ENCODE measurements at places on chromosomes 1 and 21.
A peak's percentile ranks its signal among the peaks of the same experiment; 100 is the strongest.

DNA sequence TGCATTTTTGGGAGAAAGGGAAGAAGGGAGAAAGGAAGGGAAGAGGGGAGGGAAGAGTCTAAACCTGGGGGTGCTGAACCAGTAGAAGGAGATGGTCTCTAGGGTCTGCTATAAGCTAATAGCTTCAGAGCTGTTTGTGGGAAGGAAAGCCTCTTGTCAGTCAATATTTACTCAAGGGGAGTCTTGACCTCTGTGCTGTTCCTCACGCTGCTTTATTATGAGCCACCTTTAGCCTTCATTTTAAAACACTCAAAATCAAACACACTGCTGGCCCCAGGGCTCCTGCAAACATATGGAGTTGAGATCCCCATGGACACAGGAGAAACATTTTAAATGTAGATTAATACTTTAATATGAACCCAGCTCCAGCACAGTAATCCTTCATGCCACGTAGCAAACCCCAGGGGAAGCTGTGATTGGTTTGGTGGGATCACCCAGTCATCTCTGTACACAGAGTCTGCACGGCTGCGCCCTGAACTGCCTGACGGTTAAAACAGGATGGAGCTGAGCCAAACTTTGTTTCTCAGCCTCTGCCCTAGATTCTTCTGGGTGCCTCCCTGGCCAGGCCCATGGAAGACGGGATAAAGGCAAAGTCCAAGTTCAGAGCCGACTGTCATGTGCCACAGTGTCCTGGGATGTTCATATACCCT, 40.2 kb upstream of the VWA5B1 start:
- no peak for DNase-seq

DNA sequence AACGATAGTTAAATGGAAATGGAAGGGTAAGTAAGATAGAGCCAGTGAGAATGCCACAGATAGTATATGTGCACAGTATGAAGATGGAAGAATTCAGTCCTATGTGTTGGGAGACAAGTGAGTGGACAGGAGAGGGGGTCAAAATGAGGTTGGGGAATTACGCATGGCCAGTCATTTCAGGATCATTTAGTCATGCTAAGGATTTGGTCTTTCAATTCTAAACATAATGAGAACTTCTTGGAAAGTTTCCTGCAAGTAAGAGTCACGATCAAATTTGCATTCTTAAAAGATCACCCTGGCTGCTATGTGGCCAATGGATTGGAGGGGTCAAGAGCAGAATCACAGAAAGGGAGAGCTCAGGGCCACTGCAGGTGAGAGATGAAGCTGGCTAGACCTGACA, 64.0 kb upstream of the KCNK2 start:
- no peak for DNase-seq

DNA sequence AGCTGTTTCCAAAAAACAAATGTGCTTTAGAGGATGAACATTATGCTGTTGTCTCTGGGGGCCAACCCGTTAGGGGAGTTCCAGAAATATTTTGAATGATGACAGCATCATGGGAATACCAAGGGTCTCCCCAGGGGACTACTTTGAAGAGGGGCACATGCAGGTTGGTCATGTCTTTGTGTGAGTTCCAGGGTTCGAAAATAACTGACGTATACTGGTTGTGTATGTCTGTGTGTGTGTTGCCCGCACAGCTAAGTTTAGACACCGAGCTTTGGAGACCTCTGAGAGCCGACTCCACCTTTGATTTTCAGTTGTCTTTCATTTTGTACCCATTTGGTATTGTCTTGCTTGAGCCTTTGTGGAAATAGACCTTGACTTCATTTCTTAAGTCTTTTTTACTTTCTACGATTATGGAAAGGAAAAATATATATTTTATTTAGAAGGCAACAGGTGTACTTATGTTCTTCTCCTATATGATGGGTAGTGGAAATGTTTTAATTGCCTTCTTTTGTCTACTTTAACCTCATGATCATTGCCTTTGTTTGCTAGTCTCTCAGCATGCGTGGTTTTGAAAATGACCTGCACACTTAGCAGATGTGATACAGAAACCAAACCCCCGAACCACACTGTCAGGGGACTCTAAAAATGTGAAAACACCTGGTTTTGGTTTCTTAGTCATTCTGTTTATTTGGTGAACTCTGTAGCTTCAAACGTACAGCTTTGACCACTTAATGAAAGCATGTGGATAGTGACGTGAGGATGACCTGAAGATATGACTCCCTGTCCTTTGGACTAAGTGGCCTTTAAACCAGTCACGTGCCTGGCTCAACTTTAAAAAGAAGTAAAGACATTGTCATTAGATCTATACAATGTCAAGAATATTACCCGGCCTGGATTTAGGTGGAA, 56.5 kb downstream of the GALNT2 start:
- no peak for DNase-seq

DNA sequence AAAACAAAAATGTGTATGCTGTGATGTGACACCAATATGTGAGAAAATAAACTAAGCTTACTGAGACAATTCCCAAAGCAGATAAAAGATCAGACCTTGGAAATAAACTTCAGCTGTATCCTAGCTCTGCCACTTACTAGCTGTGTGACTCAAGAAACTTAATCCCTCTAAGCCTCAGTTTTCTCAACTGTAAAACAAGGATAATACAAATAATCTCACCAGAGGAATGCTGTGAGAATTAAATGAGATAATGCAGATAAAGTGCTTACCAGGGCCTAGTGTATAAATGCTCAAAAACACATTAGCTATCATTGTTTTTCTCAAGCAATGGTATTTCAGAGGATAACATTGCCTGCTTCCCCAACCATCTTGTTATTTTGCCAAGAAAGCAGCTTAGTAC, 2.1 kb downstream of the HEATR1 start:
- no peak for DNase-seq

DNA sequence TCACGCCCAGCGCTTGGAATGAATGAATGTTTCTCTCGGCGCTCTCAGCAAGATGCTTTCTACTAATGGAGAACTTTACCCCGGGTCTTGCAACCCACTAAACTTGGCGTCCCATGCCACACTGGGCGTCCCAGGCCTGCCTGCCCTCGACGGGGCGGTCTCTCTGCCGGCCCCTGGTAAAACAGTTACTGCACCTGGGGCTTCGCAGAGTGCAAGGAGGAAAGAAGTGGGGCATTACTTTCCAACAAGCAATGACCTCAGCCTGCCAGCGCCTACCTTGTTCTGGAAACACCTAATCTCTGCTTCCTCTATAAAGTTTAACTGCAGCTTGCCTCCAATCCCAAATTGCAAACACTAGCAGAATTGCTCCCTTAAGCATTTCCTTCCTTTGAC, 27.8 kb upstream of the NFIA start:
- DNase-seq: no peak

DNA sequence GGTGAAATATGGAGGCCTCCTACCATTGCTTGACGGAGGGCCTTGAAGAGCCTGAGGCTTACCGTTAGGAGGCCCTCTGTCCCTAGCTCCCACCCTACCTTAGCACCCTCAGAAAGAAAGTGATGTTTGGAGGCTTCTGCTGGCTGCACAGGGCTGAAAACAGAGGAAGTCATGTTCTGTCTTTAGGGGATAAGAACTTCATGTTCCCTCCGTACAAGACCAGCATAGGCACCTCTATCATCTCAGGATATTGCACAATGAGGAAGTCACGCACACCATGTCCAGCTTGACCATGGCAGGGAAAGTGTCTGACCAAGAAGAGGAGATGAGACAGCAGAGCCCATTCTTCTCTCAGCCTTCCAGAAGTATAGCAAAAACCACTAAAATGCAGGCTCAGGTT, 13.8 kb downstream of the ADORA3 start:
- no peak for DNase-seq

GRCh38 chr21:32257962-32258785, 20.7 kb downstream of the MIS18A start:
- no peak for DNase-seq

- no peak for DNase-seq
Observed at GRCh38 chr1:214402613-214403083, 121.7 kb downstream of the SMYD2 start.

DNA sequence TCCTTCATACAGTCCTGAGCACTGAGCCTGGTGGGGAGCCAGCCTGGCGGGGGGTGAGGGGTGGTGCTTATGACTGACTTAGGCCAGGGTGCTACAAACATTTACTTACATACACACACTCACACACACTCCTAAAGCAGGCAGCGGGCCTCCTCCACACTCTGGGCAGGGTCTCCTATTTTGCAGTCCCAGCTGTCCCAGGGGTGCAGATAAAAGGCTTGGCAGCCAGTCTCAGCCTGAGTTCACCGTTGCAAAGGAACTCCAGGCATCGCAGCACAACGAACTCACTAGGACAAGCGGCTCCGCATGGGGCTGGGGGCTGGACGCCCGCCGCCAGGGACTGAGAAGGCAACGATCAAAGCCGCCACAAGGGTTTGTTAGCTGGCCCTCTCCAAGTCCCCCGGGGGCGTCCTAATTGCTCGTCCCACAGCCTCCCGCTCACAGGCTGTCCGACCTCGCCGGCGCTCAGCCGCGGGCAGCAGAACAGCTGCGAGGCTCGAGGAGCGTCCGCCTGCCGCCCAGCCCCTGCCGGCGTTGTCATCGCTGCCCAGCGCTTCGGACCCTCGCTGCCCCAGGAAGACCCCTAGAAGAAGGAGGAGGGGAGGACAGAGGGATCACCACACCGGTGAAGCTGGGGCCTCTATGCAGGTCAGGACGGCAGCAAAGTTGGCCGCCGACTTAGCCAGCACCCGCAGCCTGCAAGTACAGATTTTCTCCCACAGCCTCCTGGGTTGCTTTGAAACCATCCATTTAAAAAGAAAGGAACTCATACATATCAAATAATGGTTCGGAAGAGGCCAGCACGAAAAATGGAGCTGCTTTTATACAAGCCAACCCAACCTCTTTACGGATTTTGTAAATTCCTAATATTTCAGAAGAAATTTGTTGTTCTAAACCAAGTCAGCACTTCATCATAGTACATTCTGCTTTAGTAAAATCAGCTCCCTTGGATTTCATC, 6.2 kb downstream of the BARHL2 start:
- DNase-seq: no peak

- no peak for DNase-seq
Observed at GRCh38 chr1:101145449-101145820, 91.4 kb upstream of the S1PR1 start.

GRCh38 chr1:240091614-240092300, at the start of gene FMN2:
Gene FMN2, plus strand, starts transcription at chr1:240091883. Its CDS starts 227 bp downstream, at chr1:240092110.
- DNase-seq: no peak

GRCh38 chr1:231171623-231172197, 9.9 kb downstream of the TRIM67 start:
- DNase-seq: no peak

DNA sequence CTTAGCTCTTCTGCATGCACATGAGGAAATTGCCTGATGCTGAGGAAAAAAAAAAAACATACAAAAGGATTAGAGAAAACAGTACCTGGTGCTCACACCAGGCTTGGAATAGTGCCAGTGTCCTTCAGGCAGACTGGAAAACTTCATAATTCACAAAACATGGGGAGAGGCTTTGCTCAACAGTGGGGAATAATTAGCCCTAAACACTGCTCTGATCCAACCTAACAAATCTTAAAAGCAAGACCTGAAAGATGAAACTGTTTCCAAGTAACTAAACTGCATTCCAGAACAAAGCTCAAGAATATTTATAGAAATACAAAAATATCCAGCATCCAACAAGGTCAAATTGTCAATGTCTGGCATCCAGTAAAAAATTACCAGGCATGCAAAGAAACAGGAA, 124.8 kb downstream of the AK5 start:
- DNase-seq: no peak

GRCh38 chr1:14522926-14523241, 75.6 kb upstream of the KAZN start:
- DNase-seq: peak; percentile 92

- DNase-seq: no peak
Observed at GRCh38 chr1:87765057-87765680, 436.5 kb downstream of the LMO4 start.

- DNase-seq: no peak
Observed at GRCh38 chr1:244494653-244495052, 33.6 kb downstream of the CATSPERE start.

DNA sequence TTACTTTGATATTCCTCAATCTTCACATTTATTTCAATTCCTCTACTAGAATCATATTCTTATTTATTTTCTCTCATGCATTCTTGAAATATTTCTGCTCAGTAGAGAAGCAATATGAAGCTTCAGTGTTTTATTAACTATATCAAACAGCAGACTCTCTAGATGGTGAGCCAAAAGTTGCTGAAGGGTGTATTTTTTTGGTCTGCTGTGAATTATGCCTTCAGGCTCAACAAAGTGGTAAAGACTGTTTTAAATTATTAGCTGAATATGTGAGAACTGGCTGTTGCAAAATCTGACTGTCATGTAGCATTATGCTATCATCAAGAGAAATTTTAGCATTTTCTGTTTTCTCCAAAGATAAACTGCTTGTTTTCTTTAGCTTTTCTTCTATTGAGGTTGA, 24.9 kb upstream of the CDC42BPA start:
- no peak for DNase-seq

- no peak for DNase-seq
Observed at GRCh38 chr21:28734522-28735175, 258.0 kb downstream of the LTN1 start.

- DNase-seq: no peak
Observed at GRCh38 chr1:6694121-6694713, 7.4 kb downstream of the DNAJC11 start.

DNA sequence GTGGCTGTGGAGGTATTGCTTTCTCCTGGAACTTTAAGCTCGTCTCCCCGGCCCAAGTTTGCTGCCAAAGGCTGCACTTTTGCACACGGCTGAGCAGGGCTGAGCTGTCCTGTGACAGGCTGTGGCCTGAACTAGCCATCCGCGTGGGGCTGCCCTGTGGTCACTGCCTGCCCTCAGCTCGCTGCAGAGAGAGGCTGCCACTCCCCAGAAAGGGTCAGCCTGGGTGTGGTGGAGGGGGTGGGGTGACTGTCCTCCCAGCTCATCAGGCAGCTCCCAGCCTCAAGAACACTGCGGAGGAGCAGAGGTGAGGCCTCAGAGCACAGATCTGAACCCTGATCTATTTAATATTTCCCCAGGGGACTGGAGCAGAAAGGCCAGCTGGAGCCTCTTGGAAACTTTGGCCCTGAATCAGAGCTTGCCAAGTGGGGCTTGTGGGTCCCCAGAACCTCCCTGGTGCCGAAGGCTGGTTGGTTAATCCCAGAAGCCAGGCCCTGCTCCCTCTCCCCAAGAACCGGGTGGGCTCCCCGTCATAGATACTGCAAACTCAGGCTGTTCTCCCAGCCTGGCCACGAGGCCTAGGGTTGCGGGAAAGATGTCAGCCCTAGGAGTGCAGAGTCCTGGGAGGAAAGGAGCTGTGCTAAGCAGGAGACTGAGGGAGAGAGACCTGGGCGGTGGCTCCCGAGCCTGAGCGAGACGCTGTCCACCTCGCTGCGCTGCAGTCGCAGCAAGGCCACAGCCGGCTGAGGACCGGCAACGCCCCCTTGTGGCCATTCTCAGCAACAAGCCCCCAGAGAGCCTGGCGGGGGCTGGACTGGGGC, 125.1 kb upstream of the IPO9 start:
- DNase-seq: no peak

GRCh38 chr1:27332536-27333281, 9.1 kb upstream of the SYTL1 start:
- no peak for DNase-seq

- no peak for DNase-seq
Observed at GRCh38 chr1:53020588-53020987, 41.4 kb upstream of the PODN start.

GRCh38 chr1:117612517-117613248, 6.8 kb downstream of the TENT5C start:
- no peak for DNase-seq

- DNase-seq: no peak
Observed at GRCh38 chr1:198929961-198930599, 291.2 kb downstream of the PTPRC start.

Measured in HS-5 (cell line).